ENCODE measurements at places on chromosomes 1 and 21.
A peak's percentile ranks its signal among the peaks of the same experiment; 100 is the strongest.

GRCh38 chr1:245419461-245419978 is 264.7 kb downstream of the KIF26B start:
- DNase-seq = no peak

DNA sequence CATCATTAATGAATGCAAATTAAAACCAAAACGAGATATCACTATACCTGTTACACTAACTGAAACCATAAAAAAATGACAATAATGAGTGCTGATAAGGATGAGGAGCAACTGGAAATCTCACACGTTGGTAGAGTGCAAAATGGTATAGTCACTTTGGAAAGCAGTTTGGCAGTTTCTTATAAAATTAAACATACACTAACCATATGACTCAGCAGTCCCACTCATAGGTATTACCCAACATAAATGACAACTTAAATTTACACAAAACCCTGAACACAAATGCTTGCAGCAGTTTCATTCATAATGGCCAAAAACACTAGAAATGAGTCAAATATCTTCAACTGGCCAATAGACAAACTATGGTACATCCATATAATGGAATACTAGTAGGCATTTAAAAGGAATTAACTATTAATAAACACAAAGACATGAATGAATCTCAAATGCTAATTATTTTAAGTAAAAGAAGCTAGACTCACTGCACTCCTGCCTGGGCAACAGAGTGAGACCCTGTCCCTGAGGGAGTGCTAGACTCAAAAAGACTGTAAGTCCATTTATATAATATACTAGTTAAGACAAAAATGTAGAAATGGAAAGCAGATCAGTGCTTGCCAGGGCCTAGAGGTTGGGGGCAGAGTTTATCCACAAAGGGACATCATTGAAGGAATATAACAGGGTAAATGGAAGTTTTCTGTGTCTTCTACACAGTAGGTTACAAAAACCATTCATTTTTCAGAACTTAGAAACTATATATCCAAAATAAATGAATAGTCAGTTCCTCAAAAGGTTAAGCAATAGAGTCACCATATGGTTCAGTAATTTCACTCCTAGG is 77.4 kb downstream of the EIF4G3 start:
- DNase-seq = peak; percentile 52

DNA sequence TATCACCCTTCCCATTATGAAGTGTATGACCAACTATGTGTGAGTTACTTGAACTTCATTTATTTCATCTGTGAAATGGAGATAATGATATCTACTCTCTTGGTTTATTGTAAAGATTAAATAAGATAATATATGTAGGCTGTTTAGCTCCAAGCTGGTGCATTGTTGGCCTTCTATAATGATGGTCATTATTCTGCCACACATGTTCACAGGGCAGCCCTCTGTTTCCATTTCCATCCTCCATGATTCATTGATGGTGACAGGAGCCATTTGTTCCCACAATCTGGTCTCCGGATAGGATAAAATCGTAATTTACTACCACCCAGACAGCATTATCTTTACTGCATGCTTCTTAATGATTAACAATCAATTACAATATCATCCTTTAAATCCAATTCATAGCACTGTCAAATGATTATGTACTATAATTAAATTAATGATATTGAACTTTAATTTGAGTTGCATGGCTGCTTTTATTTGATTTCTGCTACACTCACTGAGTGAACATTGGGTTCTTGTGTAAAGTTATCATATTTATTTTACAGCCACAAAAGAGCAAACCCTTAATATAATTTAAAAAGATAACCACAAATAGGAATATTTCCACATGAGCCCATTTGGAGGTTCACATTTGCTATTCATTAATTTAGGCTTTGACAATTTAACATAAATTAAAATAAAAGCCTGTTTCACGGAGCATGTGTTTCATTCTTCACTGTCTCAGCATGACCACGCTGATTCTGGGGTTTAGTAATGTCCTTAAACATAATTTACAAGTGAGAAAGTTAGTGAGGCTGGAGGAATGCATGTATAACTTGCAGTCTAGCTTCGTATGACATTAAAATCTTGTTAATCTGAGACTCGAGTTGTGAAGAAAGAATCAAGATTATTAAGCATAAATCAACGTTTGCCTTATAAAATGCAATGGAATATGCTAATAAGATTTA is 596.4 kb upstream of the ZRANB2 start:
- no peak for DNase-seq

DNA sequence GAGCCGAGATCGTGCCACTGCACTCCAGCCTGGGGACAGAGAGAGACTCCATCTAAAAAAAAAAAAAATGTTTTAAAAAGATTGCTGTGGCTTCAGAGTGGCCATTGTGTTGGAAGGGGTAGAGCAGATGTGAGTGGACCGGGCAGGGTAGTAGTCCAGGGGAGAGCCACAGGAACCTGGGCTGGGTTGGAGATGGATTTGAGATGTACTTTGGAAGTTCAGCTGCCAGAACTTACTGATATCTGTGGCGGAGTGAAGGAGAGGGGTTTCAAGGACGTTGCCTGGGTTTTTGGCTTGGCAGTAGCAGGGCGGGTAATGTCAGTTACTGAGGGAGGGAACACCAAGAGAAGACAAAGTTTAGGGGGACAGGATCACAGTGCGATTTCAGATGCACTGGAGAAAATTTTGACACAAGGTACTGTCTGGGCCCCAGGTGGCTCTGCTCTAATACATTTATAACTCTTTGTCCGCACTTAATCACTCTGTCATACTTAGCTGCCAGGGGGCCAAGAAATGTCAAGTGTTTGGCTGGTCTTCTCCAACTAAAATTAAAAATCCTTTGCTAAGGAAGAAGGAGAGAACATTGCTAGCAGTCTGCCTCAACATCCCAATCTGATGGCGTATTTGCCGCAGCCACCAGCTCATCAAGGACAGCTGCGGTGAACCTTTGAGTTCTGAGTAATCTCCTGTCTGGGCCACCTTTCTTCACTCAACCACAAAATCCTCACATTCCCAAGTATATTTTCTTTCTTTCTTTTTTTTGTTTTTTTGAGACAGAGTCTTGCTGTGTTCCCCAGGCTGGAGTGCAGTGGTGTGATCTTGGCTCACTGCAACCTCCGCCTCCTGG is 9.6 kb downstream of the EPHX1 start:
- no peak for DNase-seq

DNA sequence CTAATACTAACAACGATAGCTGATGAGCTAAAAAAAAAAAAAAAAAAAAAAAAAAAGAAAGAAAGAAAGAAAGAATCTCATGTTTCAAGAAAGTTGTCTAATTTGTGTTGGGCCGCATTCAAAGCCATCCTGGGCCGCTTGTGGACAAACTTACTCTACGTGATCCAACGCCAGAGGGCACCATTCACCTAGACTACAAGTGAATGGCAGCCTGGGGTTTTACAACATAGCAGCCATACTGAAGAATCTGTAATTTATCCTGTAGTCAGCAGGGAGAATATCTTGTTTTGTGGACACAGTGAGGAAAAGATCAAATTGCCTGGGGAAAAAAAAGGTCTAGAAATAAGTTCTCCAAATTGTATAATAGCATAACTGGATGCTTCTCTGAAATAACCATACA is 47.0 kb downstream of the CYP2J2 start:
- peak; percentile 25 for DNase-seq

DNA sequence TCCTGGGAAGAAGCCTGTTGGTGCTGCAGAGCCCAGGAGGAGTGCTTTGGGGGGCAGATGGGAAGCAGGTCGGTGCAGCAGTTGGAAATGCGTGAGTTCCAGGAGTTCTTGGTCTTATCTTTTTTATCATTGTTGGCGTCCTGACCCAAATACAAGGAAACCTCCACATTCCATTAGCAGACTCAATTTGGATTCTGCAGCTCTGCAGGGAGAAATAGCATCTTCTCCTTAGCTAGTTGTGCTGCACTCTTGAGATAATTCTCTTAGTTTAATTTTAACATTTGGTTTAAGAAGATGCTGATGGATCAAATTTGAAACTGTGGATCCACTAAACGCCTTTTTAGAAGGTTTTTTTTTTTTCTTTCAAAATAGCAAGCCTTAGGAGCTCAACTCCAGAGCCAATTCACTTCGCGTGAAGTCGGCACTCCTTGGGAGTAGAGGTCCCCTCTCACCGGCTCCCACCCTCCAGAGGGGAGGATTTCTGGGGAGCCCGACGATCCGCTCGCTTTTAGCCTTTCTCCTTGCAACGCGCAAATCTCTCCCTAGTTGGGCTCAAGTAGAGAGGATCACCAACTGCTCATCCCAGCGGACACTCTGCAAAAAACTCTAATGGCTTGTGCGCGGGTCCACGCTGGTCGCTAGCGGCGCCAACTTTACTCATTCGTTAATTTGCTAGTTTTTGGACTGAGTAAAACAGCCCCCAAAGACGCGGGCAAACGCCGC is 1.3 kb downstream of the PLD5 start:
- no peak for DNase-seq

- no peak for DNase-seq
Measured at GRCh38 chr1:192159781-192160180, 1.5 kb downstream of the RGS18 start.

GRCh38 chr21:44700101-44701022 is 3.4 kb downstream of the KRTAP10-12 start:
- no peak for DNase-seq

GRCh38 chr21:21114461-21114860 is 116.3 kb downstream of the NCAM2 start:
- DNase-seq = no peak

DNA sequence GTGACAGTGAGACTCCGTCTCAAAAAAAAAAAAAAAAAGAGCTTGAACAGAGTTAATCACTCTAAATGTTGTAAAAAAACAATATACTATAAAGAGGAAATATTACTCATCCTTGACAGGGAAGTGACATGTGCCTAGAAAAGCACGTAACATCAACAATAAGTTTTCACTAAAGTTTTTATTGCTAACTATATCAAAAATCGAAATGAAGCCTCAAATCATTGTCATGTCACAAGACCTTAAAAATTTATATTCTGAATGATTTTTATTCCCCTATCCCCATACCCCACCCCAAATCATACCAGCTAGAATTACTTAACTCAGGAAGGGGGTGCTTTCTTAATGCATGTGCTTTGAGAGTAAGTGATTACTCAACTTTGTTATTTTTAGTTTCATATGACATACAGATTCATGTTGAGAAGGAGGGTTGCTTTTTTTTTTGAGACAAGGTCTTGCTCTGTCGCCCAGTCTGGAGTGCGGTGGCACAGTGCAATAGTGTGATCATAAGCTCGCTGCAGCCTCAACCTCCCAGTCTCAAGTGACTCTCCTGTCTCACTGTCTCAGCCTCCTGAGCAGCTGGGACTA is 53.6 kb upstream of the MUTYH start:
- peak; percentile 41 for DNase-seq

- DNase-seq = no peak
Measured at GRCh38 chr1:39526466-39527189, 35.2 kb downstream of the BMP8A start.

- DNase-seq = no peak
Measured at GRCh38 chr1:41752514-41753170, 166.1 kb downstream of the HIVEP3 start.

DNA sequence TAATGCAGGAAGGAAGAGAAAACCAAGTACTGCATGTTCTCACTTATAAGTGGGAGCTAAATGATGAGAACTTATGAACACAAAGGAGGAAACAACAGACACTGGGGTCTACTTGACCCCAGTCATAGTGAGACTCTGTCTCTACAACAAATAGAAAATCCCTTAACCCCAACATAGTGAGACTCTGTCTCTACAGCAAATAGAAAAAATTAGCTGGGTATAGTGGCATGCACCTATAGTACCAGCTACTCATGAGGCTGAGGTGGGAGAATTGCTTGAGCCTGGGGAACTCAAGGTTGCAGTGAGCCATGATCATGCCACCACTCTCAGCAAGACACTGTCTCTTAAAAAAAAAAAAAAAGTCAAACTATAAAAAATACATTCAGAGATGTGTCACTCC is 42.7 kb downstream of the GIPC2 start:
- DNase-seq = no peak

DNA sequence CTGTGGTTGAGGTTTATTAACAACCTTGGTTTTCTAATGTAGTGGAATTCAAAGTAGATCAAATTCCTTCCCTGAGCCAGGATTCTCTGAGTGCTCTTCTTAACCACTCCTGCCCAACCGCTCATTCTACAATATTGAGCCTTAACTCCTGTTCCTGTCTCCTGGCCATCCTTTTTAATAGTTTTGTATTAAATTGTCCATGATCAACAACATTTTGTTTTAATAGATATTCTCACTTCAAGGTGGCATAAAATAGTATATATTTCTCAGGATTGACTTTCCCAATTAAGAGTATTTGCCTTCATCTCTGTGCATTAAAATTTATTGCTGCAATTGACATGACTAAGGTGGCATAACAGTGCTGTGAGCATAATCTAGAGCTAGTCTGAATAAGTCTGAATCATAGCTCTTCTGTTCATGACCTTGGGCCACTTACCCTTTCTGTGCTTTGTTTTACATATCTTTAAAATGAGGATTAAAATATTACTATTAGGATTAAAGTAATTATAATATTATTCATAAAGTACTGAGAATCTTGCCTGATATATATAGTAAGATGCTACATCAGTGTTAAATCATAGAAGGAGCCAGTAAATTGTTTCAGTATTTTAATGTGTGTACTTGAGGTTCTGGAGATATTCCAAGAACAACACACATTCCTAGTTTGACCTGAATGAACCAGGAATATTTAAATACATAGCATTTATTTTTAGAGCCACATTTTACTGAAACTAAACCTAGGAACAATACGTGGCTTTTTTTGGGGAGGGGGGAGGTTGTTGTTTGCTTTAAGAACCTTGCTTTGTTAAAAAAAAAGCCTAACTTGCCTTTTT is 76.4 kb downstream of the ADGRL2 start:
- no peak for DNase-seq

DNA sequence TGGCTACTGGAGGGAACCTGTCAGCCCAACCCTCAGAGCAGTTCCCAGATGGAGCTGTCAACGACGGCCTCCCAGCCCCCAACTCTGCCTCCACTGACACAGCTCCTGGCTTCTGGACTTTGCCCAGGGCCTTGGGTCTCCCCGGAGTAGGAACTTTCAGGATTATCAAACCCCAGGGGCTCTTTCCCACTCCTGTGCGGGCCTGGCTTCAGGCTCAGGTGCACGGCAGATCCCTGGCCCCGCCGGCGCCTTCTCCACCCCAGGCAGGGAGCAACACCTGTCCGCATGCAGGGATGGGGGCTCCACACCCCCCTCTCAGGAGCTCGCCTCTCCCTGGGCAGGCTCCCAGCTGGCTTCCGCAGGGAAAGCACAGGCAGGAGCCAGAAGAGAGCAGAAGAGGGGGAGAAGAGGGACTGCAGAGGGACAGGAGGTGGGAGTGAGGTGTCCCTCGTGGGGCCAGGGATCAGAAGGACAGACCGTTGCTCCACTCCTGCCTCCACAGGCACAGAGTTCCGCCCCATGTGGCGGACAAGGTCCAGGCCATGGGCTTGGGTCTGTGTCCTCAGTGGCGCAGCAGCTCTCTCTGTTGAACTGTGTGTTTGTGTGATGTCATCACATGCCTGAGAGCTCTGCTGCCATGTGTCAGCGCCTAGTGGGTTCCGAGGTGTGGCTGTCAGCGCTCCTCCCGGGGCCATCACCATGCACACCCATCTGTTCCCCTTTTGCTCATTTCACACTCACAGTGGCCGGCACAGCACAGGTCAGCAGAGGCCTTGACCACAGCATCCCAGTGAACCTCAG is 107.7 kb downstream of the PDE9A start:
- DNase-seq = no peak

Measured in activated CD4-positive, alpha-beta T cell treated with anti-CD3 and anti-CD28 coated beads, Interleukin-2, Interleukin-4, amounts not matched to agents 100 ng/mL and 50 ng/mL, durations not matched to agents 16 hours and 8 hours (primary cell).